ENCODE measurements at places on chromosomes 11 and 22.

DNA sequence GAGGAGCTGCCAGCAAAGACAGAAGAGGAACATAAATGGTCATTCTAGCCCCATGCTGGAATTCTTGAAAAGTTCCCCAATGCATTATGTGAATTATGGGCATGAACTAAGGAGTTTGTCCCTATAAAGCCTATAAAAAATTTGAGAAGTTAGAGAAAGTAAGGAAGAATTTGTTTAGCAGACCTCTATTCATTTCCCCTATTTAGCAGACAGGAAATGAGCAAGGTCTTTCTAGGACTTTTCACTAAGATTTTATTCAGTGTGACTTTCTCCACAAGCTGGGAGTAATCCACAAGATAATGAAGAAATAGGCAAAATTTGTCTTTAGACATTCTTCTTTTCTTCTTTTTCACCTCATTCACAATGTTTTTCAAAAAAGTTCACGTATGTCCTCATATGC, 20.0 kb downstream of the PRRG4 start:
- DNase-seq, result no peak

GRCh38 chr22:21593406-21594232, 26.1 kb downstream of the UBE2L3 start:
- DNase-seq, result no peak

GRCh38 chr11:75508051-75508561, 17.6 kb downstream of the GDPD5 start:
- DNase-seq, result no peak

- DNase-seq, result peak; percentile 34
These were observed 352.8 kb upstream of the NARS2 start for GRCh38 chr11:78927511-78927910.

- no peak for DNase-seq
These were observed at the start of gene SEC14L3 for GRCh38 chr22:30471616-30472318. TSS of gene SEC14L3 (minus strand) at chr22:30472017. CDS start at chr22:30471958, 59 bp downstream.

- DNase-seq, result no peak
These were observed 11.0 kb downstream of the RNF185 start for GRCh38 chr22:31170971-31171370.

Data from NCI-H2029 (cell line).